ENCODE measurements at places on chromosomes 6 and 20.
A peak's percentile ranks its signal among the peaks of the same experiment; 100 is the strongest.

GRCh38 chr20:40982415-40983145 lies 46.0 kb upstream of the TOP1 start:
- DNase-seq, result no peak

- DNase-seq, result no peak
These were observed 54.4 kb downstream of the PRND start for GRCh38 chr20:4776079-4776630.

DNA sequence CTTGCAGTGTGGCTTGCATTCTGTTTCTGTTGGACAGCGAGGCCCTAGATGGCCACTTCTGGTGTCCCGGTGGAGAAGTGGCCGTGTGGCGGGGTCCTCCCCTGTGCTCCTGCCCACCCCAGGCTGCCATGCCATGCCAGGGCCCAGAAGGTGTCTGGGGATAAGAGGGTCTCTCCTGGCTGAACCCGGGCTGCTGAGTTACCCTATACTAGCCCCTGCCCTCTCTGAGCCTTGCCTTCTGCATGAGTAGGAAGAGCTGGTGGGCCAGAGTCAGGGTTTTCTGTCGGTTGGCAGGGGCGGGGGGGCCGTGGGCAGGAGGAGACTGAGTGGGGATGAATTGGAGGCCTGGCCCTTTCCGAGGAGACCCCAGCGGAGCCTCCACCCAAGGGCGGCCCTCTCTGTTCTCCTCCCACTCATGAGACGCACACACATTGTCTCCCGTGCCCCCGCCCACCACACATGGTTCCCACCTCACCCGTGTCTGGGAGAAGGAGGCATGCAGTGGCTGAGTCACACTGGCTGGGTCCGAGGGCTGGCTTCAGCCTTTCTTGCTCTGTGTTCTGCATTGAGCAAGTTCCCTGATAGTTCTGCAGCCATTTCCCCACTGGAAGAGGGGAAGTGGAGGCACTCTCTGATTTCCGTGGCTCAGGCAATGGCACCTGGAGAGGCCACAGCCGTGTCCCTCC lies 24.6 kb downstream of the VSTM2L start:
- DNase-seq, result no peak

DNA sequence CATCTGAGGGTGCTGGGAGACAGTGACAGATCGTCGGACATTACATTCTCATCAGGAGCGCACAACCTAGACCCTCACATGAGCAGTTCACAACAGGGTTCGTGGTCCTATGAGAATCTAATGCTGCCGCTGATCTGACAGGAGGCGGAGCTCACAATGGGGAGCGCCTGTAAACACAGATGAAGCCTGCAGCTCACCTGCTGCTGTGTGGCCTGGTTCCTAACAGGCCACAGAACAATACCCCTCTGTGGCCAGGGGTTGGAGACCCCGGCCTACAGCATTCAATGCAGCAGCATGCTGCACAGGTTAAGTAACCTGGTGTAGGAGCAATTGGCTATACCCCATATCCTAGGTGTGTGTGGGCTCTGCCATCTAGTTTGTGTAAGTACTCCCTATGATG lies 19.5 kb downstream of the ANKRD60 start:
- no peak for DNase-seq

GRCh38 chr20:41391587-41392001 lies 25.0 kb upstream of the EMILIN3 start:
- DNase-seq, result no peak

GRCh38 chr20:17320456-17320855 lies 93.6 kb downstream of the PCSK2 start:
- DNase-seq, result no peak

DNA sequence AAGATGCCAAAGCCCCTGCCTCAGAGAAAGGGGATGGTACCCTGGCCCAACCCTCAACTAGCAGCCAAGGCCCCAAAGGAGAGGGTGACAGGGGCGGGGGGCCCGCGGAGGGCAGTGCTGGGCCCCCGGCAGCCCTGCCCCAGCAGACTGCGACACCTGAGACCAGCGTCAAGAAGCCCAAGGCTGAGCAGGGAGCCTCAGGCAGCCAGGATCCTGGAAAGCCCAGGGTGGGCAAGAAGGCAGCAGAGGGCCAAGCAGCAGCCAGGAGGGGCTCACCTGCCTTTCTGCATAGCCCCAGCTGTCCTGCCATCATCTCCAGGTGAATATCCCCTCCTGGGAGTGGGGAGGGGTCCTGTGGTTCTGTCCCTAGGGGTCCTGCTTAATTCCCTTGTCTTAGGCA lies 1.1 kb downstream of the MYLK2 start:
- DNase-seq, result no peak

GRCh38 chr6:5308066-5308465 lies 46.8 kb downstream of the FARS2 start:
- DNase-seq, result no peak

DNA sequence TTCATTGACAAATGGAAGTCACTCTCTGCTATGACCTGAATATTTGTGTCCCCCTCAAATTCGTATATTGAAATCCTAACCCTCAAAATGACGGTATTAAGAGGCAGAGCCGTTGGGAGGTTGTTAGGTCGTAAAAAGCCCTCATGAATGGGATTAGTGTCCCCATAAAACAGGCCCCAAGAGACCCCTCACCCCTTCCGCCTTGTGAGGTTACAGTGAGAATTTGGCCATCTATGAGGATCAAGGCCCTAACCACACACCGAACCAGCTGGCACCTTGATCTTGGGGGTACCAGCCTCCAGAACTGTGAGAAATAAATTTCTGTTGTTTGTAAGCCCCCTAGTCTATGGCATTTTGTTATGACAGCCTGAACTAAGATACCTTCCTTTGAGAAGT lies 52.5 kb upstream of the SLC22A16 start:
- DNase-seq, result no peak

DNA sequence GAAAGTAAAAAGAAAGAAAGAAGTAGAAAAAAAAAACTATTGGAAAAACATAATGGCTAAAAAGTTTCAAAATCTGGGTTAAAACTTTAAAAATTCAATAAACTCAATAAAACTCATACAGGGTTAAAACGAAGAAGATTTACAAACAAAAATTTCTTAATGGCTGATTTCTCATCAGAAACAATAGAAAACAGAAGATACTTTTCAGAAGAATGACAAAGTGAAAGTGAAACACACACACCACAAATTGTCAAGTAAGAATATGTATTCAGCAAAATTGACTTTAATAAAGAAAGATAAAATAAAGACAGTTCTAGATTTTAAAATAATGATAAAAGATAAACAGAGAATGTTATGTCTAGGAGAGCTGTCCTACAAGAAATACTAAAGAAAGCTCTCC lies 618.9 kb upstream of the GJE1 start:
- DNase-seq, result no peak

DNA sequence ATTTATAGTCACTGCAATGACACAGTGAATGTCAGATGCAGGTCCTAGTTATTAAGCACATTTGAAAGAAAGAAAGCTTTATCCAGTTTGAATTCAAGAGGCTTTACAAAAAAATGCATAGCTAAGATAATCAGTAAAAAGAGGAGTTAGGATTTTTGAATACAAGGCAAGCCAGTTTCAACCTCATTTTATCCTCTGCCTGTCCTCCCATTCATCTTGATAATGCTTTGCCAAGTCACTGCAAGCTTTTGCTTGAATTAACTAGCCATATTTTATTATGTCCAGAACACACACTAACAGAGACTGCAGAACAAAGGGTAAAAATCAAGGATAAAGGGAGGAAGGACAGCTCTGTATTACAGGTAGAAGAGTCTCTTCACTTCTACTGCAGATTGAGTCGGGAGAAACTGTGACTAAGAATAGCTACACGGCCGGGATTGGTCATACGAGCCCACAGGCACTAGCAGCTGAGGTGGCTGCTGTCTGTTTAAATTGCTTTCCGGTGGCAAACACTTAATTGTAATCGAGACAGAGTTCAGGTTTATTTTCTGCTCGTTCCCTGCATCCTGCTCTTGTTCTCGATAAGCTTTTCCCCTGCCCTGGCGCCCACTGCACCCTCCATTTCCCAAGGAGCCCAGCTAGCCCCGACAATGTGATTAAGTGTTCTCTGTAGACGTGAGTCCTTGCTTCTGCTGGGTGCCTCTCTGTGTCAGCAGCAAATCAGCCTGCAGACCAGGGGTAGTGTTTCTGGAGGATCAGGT lies 30.5 kb upstream of the AKAP12 start:
- DNase-seq, result peak; percentile 44

GRCh38 chr6:154555073-154555677 lies 44.7 kb upstream of the CNKSR3 start:
- peak; percentile 68 for DNase-seq

DNA sequence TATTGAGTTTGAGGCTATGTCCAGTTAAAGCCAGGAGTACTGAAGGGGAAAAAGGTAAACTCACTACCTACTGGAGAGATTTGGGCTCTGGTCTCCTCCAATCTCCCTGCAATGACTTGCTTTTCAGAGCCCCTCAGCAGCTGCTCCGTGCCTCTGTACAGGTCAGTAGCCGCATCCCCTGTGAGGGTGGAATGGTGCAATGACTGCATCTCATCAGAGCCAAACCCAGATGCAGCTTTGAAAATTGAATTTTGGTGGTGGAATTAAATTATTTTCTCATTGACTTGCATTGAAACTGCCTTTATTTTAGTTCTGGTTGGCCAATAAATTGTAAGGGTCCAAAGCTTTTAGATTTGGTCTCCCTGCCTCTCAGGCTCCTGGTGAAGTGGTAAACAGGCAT lies 166.7 kb downstream of the DLL1 start:
- no peak for DNase-seq

GRCh38 chr20:62413896-62414481 lies 6.9 kb upstream of the CABLES2 start:
- no peak for DNase-seq

DNA sequence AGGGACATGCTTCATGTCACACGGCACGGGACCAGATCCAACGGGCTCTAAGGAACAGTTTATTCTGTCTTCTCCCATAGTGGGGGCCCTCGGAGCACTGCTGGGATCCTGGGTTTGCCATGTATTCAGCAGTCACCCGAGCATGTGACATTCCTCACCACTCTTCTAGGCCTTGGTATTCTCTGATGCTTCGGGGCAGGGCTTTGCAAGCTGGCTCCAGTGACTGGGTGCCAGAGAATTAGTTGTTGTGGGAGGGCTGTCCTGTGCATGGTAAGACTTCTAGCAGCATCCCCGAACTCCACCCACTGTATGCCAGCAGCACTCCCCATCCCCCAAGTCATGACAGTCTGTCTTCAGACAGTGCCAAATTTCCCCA lies 5.4 kb downstream of the CCN5 start:
- peak; percentile 88 for DNase-seq

DNA sequence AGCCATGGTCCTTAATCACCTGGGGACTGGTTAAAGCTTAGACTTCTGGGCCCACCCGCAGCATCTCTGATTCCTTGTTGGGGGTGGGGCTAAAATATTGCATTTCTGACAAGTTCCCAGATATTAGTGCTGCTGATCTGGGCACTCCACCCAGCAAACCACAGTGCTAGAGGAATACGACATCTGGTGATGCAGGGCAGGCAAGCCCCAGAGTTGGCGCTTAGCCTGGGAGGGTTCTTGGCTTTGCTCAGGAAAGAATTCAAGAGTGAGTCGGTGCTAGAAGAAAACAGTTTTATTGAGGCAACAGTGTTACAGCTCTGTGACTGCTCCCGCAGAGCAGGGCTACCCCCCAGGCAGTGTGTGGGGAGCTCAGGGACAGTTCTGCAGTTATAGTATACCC lies 210.7 kb downstream of the TFAP2C start:
- DNase-seq, result no peak

DNA sequence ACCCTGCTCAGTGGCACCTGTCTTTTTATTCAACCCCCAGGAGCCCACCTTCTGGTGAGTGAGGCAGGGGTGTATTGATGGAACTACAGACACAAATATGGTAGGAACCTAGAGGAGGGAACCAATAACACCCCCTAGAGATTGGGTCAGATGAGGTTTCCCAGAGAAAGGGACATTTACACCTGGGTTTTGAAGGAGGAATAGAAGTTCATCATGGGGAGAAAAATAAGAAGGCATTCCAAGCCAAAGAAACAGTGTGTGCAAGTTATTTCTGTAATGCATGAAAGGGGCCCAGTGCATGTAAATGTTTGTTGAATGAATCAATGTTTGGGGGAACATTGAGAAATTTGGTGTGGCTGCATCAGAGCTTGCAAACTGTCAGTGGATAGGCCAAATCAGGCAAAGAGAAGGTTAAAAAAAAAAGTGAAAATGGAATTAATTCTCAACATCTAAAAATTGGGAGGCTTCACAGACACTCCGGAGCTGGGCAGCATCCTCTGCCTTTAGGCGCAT lies 11.1 kb upstream of the KIAA1755 start:
- no peak for DNase-seq

DNA sequence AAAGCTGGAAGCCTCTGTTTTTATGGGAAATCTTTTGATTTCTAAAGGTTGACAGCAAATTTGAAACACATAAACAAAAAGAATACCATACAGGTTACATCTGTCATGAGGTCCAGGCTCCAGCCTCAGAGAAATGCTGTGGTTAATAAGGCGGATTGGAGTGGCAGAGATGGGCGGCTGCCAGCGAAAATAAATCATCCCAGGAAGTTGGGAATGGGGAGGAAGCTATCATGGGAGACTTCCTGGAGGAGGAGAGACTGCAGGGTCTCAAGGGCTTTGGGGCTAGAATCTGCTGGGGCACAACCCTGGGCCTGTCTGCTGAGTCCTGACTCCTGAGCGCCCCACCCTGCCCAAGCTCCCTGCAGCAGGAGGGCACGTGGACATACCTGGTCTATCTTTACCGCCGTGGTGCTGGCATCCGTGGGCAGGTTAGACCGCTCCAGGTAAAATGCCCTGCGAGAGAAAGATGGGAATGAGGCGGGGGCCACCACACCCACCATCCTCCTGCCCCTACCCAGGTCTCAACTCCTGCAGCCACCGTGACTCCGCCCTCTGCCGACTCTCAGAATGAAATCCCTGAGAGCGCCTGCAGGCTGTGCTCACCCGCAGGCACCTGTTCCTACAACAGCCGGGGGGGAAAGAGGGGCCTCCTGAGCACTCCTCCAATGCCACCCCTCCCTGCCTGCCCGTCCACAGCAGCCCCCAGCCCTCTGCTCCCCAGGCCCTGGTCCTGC lies 197.3 kb downstream of the PREX1 start:
- DNase-seq, result peak; percentile 56

- no peak for DNase-seq
These were observed 225.4 kb downstream of the CDH4 start for GRCh38 chr20:61477451-61477861.

DNA sequence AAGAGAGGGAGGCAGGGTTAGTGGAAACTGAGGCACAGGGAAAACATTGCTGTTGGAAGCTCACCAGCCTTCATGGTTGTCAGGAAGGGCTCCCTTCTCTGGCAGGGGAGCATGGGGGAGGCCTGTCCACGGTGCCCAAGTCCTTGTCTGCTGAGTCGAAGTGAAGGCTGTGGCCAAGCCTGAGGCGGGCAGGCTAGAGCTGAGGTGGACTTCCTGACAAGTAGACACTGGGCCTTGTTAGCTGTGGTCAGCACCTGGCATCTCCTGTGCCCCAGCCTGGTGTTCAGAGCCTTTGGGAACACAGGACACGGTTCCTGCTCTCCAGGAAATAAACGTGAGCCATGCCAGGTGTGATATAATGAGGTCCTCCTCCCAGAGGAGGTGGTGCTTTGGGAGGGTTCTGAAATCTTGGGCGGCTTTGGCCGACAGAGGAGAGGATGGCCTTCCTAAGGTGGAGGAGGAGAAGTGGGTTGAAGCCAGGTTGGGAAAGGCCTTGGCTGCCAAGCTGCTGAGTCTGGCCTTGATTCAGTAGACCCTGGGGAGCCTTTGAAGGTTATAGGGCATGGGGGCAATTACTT lies 138.4 kb upstream of the RNF24 start:
- no peak for DNase-seq

- no peak for DNase-seq
These were observed 4.9 kb upstream of the ZFP57 start for GRCh38 chr6:29685718-29686326.

GRCh38 chr6:107731422-107732319 lies 92.4 kb downstream of the SCML4 start:
- no peak for DNase-seq

- no peak for DNase-seq
These were observed 784.2 kb downstream of the KIF16B start for GRCh38 chr20:15789079-15789478.
